ENCODE measurements at places on chromosomes 1 and 21.

- DNase-seq: no peak
These were observed 179.4 kb downstream of the FMN2 start for GRCh38 chr1:240271081-240271480.

- DNase-seq: no peak
These were observed 25.6 kb downstream of the EYA3 start for GRCh38 chr1:28062806-28063205.

DNA sequence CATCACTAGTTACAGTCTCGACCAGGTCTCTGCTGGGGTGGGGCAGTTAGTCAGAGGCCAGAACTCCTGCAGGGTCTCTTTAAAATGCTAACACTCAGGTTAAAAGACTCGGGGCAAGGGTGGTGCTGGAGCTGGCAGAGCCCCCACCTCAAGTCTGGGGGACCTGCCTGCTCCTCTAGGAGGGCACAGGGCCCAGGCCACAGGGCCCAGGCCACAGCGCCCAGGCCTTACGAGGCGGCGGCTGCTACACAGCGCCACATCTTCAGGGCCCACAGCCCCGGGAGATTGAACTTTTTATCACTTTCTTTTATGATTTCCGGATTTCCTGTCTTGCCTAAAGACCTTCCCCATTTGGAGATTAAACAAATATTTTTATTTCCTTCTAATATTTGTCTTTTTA, 10.4 kb downstream of the MPZ start:
- no peak for DNase-seq

DNA sequence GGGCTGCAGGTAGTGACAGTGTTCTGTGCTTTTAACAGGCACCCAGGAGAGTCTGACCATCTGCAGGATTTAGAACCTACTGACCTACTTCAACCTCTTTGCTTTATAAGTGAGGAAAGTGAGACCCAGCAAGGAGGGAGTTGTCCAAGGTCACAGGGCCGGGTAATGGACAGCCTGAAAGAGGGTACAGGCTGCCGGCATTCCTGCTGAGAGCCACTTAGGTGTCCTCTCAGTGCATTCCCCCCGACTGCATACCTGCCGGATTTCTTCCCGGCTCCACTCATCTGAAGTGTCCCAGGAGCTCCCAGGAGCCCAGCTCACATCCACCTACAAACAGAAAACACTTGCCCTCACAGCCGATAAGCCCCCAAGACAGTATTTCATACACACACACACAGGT, 13.9 kb downstream of the PHLDA3 start:
- no peak for DNase-seq

- DNase-seq: no peak
These were observed 86.2 kb downstream of the RIPK4 start for GRCh38 chr21:41680444-41681347.

GRCh38 chr1:165355977-165356811, at the start of gene LMX1A:
Gene LMX1A, minus strand, starts transcription at chr1:165356715. Its CDS starts 1,156 bp downstream, at chr1:165355559.
- no peak for DNase-seq

DNA sequence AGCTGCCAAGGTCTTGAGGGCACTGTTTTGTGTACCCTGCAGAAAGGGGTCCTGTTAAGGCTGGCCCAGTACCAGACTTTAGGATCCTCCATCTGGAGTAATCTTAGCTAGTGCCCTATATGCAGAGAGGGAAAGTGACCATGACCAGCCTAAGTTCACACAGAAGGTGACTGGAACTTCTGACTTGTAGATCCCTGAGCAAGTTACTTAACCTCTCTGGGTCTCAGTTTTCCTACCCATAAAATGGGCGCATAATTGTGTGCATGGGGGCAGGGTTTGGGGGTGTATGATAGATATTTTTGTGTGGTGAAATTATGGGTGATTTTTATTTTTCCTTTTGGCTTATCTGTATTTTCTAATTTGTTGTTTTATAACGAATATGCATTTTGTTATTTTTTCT, 3.3 kb upstream of the SHISAL2A start:
- DNase-seq: no peak

DNA sequence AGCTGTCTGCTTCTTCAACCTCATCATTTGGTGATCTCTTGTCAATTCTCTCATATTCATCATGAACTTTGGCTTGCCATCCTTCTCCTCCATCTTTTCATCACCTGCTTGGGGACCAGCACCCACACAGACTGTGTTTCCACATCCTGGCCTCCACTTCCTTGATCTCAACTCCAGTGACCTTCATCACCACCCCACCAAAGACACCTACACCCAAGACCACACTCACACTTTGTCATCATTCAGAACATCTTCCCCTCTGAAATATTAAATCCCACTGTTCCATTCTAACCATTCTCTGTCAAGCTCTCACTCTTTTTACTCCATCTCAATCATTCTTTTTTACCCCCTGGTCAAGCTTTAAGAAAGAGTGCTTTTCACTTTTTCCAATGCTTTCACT, 115.5 kb upstream of the VAV3 start:
- DNase-seq: no peak

GRCh38 chr1:36748466-36748865, 265.8 kb upstream of the CSF3R start:
- DNase-seq: no peak

- DNase-seq: no peak
These were observed 15.0 kb downstream of the CITED4 start for GRCh38 chr1:40847023-40847745.

GRCh38 chr1:2306151-2306978, 78.2 kb downstream of the SKI start:
- no peak for DNase-seq

DNA sequence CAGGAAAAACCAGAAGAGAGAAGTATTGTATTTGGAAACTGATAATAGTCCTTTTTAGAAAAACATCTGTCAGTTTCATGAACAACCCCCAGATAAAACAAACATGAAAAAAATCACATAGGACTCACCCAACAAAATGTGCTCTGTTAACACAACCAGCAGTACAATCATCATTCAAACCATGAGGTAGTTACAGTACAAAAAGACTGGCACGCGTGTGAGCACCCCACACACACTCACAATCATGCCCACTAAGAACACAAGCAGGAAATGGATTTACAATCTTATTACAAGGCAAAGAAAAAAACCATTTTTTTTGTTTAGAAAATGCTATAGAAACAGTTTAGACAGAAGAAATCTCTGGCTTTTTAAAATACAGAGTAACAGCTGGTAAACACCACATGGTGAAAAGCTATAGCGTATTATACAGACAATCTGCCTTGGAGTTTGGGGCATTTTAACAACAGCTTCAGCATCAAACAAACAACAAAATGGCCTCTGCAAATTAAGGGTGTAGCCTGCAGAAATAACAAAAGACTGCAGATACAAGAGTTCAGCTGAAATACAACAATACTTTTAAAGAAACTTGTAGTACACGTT, 180.0 kb downstream of the CDC7 start:
- no peak for DNase-seq

- DNase-seq: peak; percentile 88
These were observed 20.8 kb upstream of the GBP1 start for GRCh38 chr1:89085781-89086180.

GRCh38 chr1:109750920-109751319, 10.1 kb upstream of the GSTM3 start:
- no peak for DNase-seq

GRCh38 chr1:7470904-7471638, 300.0 kb upstream of the VAMP3 start:
- DNase-seq: no peak

GRCh38 chr1:84998642-84999280, 1.8 kb upstream of the MCOLN2 start:
- no peak for DNase-seq

DNA sequence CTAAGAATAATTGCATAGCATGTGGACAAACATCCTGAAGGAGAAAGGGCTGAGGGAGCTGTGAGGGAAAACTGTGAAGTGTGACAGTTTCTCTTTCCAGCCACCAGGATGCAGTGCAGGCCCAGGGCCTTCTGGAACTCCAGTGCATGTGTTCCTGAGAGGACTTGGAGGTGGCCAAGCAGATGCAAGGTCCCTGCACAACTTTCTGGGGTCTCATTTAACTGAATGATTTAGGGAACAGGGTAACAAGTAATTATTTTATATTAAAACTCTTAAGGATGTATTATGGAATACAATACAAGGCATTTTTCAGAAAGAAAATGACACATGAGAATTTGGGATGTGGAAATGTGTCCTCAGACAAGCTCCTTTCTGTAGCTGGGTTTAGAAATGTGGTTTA, 61.2 kb upstream of the MCOLN3 start:
- peak; percentile 43 for DNase-seq

GRCh38 chr21:35426897-35427296, 377.8 kb upstream of the RUNX1 start:
- DNase-seq: no peak

- DNase-seq: peak; percentile 37
These were observed 61.6 kb downstream of the DHRS3 start for GRCh38 chr1:12556368-12556930.

- DNase-seq: no peak
These were observed 53.9 kb downstream of the SYDE2 start for GRCh38 chr1:85146972-85147359.

- no peak for DNase-seq
These were observed 29.3 kb upstream of the SRSF10 start for GRCh38 chr1:24009406-24009805.

DNA sequence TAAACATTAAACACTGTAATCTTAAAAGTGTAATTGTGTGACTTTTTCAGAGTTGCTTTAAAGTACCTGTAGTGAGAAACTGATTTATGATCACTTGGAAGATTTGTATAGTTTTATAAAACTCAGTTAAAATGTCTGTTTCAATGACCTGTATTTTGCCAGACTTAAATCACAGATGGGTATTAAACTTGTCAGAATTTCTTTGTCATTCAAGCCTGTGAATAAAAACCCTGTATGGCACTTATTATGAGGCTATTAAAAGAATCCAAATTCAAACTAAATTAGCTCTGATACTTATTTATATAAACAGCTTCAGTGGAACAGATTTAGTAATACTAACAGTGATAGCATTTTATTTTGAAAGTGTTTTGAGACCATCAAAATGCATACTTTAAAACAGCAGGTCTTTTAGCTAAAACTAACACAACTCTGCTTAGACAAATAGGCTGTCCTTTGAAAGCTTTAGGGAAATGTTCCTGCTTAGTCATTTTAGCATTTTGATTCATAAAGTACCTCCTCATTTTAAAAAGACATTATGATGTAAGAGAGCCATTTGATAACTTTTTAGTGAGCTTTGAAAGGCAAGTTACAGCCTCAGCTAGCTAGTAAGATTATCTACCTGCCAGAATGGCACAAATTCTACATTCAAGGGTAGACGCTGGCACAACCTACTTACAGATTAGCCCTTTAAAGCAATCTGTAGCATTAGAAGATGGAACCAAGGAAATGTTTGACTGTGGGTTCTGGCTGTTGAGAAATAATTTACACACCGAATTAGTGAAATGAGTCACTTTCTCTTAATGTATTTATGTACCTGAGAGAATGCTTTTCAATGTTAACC, 9.4 kb downstream of the SOD1 start:
- no peak for DNase-seq

- no peak for DNase-seq
These were observed 328 bp upstream of the KRTAP10-8 start for GRCh38 chr21:44611551-44611950.
